ENCODE measurements at places on chromosomes 16 and 17.

DNA sequence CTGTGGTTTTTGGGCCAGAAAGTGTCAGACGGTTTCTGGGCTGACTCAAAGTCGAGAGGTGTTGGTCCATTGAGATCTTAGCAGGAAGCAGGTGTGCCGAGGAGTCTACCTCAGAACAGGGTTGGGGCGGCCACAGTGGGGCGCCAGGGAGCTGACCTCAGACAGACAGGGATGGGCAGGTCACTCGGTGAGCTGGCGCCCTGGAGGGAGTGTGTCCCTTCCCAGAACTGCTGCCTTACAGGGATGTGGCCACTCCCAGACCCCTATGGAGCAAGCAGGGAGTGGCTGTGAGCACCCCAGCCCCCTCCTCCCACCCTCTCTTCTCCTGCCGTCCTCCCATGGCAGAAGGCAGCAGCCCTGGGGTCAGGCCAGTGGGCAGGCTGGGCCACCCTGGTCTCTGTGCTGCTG lies 14.0 kb upstream of the DPEP1 start:
- DNase-seq = no peak

DNA sequence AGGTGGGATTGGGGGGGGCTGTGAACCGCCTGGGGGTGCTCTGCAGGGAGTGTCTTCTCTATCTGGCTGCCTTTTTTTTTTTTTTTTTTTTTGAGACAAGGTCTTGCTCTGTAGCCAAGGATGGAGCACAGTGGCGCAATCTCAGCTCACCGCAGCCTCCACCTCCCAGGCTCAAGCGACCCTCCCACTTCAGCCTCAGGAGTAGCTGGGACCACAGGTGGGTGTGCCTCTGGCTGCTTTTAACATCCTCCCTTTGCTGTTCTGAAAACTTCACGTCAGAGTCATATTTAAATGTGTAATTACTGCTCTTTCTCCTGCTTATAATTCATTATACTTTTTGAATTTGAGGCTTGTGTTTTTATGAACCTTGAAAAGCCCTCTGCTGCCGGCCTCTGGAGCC lies 78.4 kb downstream of the ZNF778 start:
- DNase-seq = no peak

DNA sequence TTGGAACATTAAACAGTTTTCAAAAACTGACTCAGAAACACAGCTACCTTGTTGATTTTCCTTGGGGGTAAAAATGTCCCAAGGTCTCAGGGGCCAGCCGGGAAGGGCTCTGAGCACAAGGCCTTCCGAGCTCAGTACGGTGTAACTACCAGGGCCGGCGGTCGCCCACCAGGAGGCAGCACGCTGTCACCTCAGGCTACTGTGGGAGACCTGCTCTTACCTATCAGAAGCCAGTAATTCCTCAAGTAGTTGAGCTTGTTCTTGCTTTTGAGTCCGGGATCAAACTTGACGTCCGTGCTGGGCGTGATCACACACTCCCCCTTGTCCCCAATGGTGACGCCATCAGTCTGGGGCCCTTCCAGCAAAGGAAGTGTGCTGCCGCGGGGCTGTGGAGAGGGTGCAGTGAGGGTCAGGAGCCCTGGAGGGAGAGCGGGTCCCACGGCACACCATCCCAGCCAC lies 43.4 kb upstream of the ICAM2 start:
- no peak for DNase-seq

DNA sequence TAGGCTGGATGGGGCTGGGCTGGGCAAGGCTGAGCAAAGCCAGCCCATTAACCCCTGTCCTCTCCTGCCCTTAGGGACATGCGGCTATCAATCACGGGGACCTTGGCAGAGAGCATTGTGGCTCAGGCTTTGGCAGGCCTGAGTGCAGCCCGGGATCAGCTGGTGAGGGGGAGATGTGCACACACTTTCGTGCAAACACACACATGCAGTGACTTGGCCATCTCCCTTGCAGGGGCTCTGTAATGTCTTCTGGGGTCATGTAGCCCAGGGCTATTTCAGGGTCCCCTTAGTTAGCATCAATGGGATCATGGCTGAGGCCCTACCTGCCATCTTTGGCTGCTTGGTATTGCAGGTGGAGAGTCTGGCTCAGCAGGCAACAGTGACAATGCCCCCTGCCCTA lies 6.9 kb downstream of the CARMIL2 start:
- DNase-seq = no peak

GRCh38 chr17:14389681-14390080 lies 88.8 kb downstream of the HS3ST3B1 start:
- no peak for DNase-seq

DNA sequence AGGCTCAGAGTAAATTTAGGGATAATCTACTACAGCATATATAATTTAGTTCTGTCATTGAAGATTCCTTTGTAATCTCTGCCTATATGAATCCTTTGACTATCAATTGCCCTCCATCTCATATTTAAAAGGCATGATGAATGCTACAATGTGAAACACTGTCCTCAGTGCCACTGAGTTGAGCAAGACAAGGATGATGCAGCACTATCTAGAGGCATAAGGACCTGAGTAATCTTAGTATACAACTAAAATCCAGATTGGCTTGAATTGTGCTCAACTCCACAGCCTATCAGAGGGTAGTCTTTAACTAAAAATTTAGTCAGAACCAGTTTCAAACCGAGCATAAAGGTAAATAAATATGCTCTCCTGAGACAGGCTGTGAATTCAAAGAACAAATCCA lies 11.6 kb upstream of the STRADA start:
- DNase-seq = no peak
